ENCODE measurements at places on chromosomes 5 and 9. TPM values are rescaled to one million over a fixed set of nuclear protein-coding genes. Genes with fewer than 3 reads are reported as not detected.

DNA sequence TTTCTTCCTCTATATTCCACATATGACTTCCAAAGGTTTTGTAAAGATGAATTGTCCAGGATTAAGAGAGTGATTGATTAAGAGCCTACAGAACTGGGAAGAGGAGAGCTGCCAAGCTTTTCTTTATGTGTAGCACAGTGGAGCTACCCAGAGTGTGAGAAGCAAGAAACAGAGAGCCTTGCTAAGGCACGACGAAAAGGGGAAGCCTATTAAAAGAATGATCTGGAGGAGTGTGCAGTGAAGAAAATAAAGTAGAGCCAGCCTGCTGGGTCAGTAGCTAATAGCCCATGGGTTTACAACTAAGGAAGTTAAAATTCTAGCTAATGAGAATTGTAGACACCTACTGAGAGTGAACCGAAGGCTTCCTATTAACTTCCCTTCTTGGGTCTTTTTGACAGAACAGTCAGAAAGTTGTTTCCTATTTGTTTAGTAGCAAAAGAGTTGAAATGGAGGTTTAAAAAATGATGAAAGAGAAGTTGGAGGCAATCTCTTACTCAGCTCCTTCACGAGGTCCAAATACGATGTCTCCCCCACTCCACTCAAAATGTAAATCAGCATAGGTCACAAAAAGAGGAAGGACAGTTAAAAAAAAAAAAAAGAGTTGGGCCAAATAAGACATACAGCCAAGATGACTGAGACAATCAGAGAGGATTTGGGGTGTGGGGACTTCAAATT is 957 bp upstream of the PRR16 start:
- DNase-seq: no peak

ROR2 gene
- total RNA-seq: 1.1 TPM

GRCh38 chr5:71662381-71662780 is 56.7 kb upstream of the CARTPT start:
- no peak for DNase-seq

GRCh38 chr5:157285310-157286035 is 19.6 kb downstream of the CYFIP2 start:
- no peak for DNase-seq

GRCh38 chr5:19584131-19584530 is 403.9 kb downstream of the CDH18 start:
- no peak for DNase-seq

GRCh38 chr5:133723651-133724366 is 111.5 kb upstream of the FSTL4 start:
- no peak for DNase-seq

DNA sequence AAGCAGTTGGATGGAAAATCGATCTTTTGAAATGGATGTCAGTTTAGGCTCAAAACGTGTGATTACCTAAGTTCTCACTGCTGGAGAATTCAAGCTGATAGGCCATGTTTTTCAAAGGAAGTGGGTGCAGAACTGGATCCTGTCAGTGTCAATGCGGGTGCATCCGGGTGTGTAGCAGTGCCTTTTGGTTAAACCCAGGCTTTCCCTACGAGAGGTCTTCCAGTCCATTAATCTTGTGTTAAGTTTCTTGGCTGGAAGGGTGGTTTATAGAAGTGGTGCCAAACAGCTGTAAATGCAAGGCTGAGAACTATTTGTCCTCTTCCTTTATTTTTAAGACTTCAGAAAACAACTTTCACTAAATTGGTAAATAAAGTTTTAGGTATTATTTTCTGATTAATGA is 71.9 kb downstream of the DAPK1 start:
- no peak for DNase-seq

DNA sequence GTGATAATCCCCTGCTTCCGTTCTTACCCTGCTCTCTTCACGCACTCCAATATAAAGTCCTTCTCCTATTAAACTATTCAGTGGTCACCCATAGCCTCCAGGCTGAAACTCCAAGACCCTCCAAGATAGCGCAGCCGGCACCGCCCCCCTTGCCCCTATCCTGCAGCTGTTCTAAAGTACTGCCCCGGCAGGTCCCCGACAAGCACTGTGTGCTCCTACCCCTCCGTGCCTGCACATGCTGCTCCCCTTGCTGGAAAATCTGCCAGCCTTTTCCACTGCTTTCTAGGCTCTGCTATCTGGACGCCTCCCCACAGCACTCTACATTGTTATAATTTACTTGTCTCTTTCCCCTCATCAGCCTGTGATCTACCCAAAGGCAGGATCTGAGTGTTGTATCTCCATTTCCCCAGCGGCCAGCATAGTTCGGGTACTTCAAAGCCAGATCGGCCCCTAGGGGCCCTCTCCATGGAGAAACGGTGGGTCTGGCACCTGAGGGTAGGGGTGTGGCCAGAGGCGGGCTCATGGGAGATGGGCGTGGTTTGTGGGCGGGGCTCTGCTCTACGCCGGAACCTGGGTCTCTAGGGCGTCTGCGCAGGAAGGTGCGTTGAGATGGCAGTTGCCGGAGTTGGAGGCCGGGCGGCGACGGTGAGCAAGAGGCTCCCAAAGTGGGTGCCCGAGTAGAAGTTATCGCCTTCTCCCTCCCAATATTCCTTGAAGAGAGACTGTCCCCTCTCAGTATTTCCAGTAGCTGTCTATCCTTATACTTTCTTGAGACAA is 83.5 kb upstream of the RUSC2 start:
- no peak for DNase-seq

DNA sequence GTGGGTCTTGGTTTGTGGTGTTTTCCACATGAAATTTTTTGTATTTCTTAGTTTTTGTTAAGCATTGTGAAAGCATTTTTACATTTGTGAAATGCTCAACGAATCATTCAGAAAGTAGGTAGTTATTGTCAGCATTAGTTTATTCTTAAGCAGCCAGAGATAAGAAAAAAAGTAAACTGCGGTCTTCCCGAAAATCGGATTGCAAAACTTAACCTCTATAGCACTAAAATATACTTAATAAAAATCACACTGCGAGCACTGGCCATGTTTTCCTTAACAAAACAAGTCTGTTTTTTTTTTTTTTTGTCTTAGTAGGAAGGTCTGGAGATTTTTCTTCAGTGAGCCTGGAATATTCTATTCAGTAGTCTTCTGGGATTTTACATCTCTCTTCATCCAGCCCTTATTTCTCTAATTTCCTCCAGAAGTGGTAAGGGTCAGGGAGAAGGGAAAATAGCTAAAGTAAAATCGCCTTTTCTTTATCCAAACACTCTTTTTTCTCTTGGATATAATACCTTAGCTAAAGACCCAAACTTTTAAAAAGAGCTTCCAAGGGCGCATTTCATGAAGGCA is 289.9 kb downstream of the DMAC1 start:
- DNase-seq: no peak

DNA sequence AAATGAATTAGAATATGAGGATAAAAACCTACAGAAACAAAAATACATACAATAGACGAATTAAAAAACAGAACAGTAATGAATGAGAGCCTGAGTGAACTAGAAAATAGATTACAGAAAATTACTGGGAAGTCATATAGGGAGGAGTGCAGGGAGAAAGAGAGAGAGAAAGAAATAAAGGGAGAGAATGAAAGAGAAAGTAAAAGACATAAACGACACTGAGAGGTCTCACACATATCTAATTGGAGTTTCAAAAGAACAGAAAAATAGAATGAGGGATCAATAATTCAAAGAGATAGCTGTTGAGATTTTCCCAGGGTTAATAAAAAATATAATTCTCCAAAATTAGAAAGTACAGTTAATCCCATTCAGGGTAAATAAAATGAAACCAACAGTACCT is 156.4 kb upstream of the FTMT start:
- no peak for DNase-seq

GRCh38 chr5:29016067-29016466 is 1977.7 kb upstream of the CDH9 start:
- no peak for DNase-seq

PTGES gene
- 0.52 TPM for total RNA-seq

- no peak for DNase-seq
These were observed 340.4 kb downstream of the CTNND2 start for GRCh38 chr5:11563822-11564221.

- DNase-seq: peak; percentile 86
These were observed 5.1 kb downstream of the MGAT4B start for GRCh38 chr5:179801304-179802206.

GRCh38 chr5:150593996-150594395 is 46.5 kb upstream of the SYNPO start:
- no peak for DNase-seq

DNA sequence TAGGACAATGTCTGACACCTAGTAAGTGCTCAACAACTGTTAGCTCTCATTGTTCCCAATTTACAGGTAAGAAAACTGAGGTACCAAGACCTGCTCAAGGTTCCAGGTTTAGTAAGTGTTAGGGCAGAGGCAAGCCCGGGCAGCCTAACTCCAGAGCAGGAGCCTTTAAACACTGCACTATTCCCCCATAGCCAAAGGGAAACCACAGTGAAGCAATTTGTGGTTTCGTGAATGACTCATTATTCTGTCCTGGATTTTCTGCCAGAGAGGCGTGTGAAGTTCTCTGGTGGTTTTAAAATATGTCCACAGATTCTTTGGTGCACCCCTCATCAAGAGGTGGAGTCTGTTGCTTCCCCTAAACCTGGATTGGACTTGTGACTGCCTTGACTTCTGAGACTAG is 1.0 kb upstream of the MCC start:
- peak; percentile 22 for DNase-seq

GRCh38 chr5:176892663-176893062 is 6.5 kb downstream of the HK3 start:
- no peak for DNase-seq

GRCh38 chr9:122940454-122940748 is 419 bp upstream of the RABGAP1 start:
- no peak for DNase-seq

TAF11L13 gene
- total RNA-seq: not detected

- no peak for DNase-seq
These were observed 145.7 kb upstream of the SMIM23 start for GRCh38 chr5:171639966-171640365.

ZBTB6 gene
- total RNA-seq: 8.1 TPM

- peak; percentile 57 for DNase-seq
These were observed 37.3 kb downstream of the ARHGAP26 start for GRCh38 chr5:142807372-142807911.

DNA sequence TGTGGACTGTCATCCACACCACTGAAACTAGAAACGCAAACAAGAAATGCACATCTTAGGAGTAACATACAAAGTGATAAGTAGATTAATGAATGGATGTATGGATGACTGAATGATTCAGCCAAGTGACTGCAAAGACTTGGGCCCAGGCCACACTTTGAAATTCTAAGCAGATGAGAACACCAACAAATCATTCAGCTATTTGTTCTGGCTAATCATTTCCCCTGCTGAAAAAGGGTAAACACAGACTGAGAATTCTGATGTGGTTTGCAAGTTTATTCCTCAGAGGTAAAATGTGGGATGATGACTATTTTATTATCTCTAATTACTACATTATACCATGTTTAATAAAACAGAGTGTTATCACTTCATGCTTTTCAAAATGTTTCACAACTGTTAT is 163.2 kb upstream of the ADAMTS16 start:
- no peak for DNase-seq

- no peak for DNase-seq
These were observed 695.0 kb upstream of the DMAC1 start for GRCh38 chr9:8494571-8494970.

TAS2R1 gene
- not detected for total RNA-seq

DNA sequence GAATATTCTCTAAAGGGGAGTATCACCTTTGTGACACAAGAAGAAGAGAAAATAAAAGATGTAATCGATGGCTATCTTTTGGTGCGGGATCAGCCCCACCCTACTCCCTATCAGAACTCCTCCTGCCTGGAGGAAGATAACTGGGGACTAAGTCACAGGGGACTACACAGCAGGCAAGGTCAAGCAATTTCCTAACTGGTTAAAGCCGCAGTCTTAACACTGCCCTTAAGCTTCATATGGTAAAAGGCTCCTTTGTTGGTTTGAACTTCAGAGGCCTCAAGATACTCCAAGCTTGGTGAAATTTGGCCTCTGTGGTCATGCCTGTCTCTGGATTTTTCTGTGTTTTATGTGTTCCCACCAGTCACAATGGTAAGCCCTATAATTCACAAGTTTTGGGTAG is 1.3 kb upstream of the SHISAL2B start:
- DNase-seq: no peak

EGFLAM gene
- 5.7 TPM for total RNA-seq

DNA sequence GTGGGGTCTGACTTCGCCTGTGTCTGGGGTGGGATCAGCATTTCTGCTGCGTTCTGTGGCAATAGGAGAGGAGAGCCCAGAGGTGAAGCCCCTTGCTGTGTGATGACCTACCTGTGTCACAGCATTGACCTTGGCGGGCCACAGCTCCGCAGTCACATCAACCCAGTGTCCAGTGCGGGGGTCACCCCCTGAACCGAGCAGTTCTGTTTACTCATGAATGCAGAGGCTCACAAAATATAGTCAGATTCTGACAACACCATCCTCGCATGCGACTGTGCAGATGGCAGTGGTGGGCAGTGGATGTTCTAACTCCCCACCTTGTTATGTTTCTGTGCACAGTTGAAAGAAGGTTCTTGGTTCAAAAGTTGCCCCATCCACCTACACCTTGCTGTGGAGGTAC is 100.1 kb downstream of the ADAMTS16 start:
- DNase-seq: no peak

- no peak for DNase-seq
These were observed 1909.5 kb upstream of the CDH9 start for GRCh38 chr5:28947865-28948264.

CEP72 gene
- 0.58 TPM for total RNA-seq
